Posterior vena cava (tissue), 2 donors: ENCODE measurements at places on chromosomes 4 and X. TPM values are rescaled to one million over a fixed set of nuclear protein-coding genes. Genes with fewer than 3 reads are reported as not detected.
A peak's percentile ranks its signal among the peaks of the same experiment; 100 is the strongest.

- DNase-seq: no peak
Measured at GRCh38 chr4:148435654-148436406, 6.4 kb downstream of the NR3C2 start.

The USP51 gene
- total RNA-seq: 2.0 TPM

GRCh38 chr4:41512596-41512995, 25.4 kb upstream of the LIMCH1 start:
- DNase-seq: no peak

GRCh38 chr4:6606465-6607235, 31.7 kb downstream of the MAN2B2 start:
- no peak for DNase-seq

DNA sequence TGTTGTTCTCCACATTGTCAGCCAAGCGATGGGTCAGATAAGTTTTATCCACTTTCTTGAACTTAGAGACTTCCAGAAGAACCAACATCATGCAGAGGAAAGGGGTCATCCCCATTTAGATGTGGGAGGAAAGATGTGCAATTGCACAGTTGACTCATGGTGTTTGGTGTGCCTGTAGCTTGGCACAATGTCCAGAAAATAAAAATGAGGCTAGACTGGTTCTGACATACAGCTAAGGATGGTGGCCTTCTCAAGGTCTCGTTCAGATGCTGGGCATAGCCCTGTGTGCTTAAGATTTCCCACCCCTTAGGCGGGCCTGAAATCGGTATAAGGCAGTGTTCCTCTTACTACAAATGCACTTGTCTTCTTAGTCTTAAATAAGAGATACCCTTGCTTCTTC, 101.1 kb downstream of the PCDH7 start:
- DNase-seq: no peak

DNA sequence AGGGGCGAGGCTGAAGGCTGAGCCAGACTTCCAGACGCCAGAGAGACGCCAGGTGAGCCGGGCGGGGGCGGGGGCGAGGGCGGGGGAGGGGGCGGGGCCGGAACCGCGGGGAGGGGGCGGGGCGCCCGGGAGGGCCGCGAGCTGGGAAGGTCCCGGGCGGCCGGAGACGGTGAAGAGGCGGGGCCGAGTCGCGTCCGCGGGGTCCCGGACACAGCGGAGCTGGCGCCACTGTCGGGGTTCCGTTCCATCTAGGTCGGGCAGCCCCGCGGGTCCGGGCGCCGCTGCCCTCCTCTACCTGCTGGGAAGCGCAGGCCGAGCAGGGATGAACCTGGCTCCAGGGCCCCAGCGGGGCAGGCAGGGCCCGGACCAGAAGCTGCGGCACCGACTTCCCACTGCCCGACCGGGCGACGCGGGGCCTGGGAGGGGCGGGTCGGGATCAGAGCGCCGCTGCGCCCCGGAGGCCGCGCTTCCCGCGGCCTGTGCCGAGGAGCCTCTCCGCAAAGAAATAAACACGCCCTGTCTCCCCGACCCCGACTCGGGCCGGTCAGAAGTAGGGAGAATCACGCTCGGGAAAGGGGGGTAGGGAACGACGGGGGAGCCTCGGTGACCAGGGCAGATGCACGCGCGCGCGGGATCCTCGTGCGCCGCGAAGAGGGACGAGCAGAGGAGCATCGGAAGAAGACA, 10.6 kb downstream of the HMX1 start:
- DNase-seq: no peak

DNA sequence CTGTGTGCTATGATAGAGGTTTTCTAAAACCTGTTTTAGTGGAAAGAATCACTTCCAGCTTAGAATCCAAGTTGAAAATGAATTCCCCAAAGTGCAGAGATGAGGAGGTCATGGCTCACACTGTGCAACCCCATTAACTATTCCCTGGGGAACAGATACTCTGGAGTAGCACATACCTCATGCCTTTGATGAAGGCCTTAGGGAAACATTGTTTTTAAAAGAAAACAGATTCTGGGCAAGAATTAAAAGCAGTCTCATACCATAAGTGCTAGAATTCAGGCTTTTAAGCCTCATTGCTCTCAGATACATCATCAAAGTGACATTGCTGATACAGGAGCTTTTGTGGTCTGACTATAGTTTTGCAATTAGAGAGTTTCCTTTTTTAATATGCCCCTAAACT, 115.1 kb downstream of the NDST4 start:
- no peak for DNase-seq

The SOX3 gene
- total RNA-seq: not detected

DNA sequence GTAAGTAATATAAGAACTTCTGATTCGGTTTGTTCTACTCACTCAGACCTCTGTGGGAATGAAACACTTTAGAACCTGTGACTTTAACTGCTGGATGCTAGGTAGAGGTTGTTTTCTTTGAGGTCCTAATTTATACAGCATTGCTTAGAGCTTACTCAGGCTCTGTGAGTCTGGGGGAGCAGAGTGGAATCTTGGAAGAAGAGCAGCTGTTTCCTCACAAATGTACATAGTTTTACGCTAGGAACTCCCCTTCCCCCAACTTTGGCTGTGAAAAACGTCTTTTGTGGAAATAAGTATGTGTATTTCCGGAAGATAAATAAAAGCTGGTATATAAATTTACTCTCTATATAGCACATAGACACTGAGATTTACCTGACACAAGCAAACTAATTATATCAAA, 141.4 kb downstream of the NAA11 start:
- no peak for DNase-seq

DNA sequence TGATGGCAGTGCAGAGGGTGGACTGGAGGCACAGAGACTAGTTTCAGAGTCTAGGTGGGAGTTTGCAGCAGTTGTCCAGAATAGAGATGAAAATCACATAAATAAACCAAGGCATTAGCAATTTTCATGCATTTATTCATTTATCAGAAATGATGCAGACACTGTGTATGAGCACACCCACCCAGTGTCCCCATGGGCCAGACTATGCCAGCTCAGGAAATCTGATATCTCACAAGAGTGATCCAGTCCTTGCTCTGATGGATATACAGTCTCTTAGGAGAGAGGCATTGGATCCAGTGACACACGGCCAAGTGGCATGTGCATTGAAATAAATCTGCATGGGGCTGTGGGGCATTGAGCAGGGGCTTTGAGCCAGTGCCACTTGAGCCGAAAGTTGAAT, 228.2 kb downstream of the FRMPD4 start:
- no peak for DNase-seq

DNA sequence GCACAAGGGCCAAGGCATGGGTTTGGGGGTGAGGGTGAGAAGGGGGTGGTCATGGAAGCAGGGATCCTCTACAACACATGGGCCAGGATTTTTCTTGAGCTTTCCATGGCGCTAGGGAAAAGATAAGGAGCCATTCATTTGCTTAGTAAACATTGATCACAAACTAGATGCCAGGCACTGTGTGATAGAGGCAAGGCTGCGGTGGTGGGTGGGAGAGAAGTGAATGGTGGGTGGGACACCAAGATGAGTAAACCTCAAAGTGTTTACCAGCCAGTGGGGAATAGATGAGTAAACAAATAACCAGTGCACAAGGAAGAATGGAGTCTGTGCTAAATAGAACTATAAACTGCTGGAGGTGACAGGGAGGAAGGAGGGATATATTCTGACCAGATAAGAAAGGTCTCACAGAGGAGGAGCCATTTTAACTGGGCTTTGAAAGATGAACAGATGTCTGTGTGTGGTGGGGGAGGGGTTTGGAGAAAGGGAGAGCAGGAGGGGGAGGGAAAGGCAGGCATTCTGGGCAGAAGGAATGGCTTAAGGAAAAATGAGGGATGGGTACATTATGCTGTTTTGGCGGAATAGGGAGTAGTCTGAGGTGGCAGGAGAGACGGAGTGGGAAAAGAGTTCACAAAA, 48.0 kb upstream of the LAS1L start:
- DNase-seq: no peak

DNA sequence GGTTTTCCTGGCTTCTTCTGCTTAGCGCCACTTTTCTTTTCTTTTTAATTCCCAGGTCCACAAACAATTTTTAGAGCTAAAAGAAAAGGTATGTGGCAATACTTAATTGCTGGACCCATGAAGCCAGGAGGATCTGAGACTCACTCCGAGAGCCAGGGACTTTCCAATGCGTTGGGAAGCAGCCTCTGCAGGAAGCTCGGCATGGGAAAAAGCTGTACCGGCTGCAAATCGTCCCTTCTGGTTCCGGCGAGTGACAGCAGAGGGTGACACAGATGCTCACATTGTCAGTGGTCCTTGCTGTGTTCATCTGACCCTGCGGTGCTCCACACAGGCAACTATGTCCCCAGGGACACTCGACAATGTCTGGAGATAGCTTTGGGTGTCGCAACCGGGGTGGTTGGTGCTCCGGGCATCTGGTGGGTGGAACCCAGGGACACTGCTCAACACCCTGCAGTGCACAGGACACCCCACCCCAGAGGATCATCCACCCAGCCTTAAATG, 164.0 kb downstream of the PRKX start:
- no peak for DNase-seq

- no peak for DNase-seq
Measured at GRCh38 chrX:139758809-139759208, 50.8 kb upstream of the MCF2 start.

DNA sequence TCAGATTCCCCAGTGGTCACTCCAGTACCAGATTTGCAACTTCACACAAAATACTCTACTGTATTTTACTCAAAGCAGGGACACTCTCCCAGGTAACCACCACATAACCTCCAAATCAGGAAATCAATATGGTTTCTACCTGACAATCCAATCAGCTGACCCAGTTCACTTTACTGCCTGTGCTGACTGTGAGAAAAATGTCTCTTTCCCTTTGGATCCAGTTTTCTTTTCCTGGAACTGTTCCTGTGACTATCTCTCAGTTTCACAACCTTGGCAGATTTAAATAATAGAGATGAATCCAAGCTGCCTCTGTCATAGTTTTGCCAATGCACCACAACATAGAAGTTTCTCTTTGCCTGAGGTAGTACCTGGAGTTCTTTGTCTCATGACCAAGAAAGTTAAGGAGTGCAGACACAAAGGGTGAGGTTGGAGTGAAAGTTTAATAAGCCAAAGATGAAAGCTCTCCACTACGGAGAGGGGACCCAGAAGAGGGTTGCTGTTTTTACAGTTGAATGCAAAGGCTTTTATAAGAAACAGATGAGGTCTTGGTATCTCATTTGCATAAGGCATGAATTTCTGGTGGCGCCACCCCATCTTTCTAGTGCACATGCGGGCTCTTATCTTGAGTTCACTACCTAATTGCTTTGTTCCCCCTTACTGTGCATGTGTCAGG, 29.7 kb upstream of the IL9R start:
- no peak for DNase-seq

The SYP gene
- 1.5 TPM for total RNA-seq

GRCh38 chr4:122865425-122865824, 38.8 kb downstream of the FGF2 start:
- no peak for DNase-seq

DNA sequence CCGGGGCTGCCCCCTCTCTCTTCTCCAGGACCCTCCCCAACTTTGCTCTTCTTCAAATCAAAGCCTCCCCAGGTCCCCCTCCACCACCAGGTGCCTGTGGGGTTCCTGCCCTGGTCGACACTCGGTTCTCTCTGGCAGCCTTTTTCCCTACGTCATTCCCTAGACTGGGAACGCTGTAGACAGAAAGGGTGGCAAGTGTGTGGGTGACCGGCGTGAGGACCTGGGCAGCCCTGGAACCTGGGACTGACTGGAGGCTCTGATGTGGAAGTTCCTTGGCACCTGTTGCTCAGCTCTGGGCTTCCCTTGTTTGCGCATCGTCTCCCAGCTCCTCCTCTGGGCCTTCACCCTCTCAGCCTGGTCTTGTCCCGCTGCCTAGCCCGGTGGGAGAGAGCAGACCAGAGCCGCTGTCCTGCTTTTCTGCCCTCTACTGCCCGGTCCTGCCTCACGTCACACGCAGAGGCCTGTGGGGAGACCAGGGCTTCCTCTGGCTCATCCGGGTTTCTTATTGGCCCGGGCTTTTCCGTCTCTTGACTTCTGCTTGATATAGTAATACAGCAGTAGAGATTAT, 1.3 kb downstream of the TACC3 start:
- peak; percentile 70 for DNase-seq

The CPZ gene
- total RNA-seq: 5.3 TPM

The IL1RAPL2 gene
- not detected for total RNA-seq

DNA sequence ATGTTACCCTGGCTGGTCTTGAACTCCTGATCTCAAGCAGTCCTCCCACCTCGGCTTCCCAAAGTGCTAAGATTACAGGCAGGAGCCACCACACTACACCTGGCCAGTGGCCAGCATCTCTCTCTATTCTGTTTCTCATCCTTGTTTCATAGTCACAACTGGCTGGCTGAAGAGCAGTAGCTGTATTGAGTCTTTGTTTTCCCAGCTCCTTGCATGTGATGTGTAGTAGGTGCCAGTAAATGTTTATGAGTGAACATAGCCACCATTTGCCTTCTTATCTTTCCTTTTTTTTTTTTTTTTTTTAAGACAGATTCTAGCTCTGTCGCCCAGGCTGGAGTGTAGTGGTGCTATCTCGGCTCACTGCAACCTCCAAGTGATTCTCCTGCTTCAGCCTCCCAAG, 23.6 kb downstream of the NUDT9 start:
- no peak for DNase-seq

The TLR6 gene
- total RNA-seq: 4.9 TPM

- DNase-seq: no peak
Measured at GRCh38 chr4:37502070-37502469, 184.1 kb downstream of the RELL1 start.

- no peak for DNase-seq
Measured at GRCh38 chrX:14913241-14913640, 40.0 kb downstream of the MOSPD2 start.

DNA sequence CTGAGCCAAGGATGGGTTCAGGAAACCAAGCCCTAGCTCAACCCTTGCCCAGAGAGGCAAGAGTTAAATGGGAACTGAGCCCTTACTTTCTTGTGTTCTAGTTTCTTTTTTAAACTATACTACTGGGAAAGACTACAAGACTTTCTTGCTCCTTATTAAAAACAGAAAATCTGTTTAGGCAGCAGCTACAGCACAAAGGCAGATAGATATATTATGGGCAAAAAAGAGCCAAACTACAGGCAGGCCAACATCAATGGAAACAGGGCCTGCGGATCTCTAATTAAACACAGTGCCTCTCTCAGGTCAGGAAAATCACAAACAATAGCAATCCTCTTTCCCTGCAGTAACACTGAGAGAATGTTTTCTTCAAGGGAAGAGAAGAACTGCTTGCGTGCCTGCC, 226.0 kb downstream of the LDB2 start:
- DNase-seq: no peak

The SPOCK3 gene
- total RNA-seq: not detected

DNA sequence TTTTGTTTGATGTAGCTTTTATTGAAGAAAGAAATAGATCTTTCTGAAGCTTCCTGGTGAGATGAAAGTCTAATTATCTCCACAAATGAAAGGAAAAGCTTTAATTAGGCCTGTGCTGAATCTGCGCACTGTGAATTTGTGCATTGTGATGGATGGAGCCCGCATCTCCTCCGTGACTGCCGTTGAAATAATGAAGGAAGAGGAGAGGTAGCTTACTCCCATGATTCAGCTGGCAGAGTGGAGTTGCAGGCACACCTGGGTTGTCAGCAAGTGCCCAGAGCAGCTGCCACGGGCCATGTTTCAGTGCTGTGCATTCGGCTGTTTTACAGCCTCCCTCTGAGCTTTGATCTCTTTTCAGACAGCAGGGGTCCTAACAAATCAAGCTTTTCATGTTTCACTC, 735.3 kb upstream of the TENM3 start:
- no peak for DNase-seq
